ENCODE measurements at places on chromosomes 6 and 20.

- no peak for DNase-seq
These were observed 120.1 kb downstream of the LRFN2 start for GRCh38 chr6:40466986-40467539.

GRCh38 chr6:2960935-2961334 lies 10.4 kb downstream of the SERPINB6 start:
- DNase-seq, result no peak

DNA sequence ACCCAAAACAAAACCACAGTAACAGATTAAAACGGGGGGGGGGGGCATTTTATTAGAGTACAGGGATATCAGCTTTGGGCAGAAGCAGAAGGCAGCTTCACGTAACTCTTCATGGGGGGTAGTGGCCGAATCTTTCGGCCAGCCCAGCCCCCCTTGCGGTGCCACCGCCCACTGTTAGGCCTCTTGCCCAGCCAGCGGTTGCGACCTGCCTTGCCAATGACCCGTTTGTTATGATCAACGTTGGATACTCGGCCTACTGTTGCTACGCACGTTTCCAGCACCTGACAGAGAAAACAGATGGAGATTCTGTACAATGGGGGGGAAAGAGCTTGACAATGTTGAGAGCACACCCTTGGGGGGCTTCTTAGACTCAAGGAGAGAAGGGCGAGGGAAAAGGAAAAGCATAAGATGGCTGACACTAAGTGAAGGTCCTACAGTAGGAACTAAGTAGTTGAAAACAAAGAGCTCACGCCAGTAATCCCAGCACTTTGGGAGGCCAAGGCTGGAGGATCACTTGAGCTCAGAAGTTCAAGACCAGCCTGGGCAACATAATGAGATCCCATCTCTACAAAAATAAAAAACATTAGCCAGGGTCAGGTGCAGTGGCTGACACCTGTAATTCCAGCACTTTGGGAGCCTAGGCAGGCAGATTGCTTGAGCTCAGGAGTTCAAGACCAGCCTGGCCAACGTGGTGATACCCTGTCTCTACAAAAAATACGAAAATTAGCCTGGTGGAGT lies 724 bp upstream of the CUL7 start:
- DNase-seq, result no peak

- no peak for DNase-seq
These were observed 206.7 kb downstream of the CENPW start for GRCh38 chr6:126546541-126547120.

GRCh38 chr6:99064834-99065233 lies 117.1 kb upstream of the FBXL4 start:
- no peak for DNase-seq

- DNase-seq, result no peak
These were observed 228.4 kb downstream of the LAMA2 start for GRCh38 chr6:129111346-129111745.

DNA sequence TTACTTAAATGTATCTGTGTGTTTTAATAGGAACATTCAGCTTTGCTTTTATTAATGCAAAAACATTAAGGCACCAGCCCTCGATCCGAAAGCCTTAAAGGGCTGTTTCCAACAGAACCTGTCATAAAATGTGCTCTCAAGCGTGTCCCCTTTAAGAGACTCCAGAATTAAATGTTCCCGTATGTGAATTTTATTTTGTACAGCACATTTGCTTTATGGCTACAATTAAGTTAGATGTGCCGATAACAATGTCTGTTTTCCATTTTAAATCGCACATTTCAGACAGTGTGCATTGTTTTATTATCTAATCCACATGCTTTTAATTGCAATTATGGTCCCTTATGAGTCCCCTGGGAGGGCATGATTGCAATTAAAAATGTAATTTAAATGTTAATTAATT lies 198.9 kb downstream of the TSHZ2 start:
- DNase-seq, result no peak

- DNase-seq, result no peak
These were observed 29.4 kb upstream of the ZNF831 start for GRCh38 chr20:59134182-59134581.

GRCh38 chr6:53524455-53524815 lies 20.5 kb downstream of the GCLC start:
- DNase-seq, result no peak

DNA sequence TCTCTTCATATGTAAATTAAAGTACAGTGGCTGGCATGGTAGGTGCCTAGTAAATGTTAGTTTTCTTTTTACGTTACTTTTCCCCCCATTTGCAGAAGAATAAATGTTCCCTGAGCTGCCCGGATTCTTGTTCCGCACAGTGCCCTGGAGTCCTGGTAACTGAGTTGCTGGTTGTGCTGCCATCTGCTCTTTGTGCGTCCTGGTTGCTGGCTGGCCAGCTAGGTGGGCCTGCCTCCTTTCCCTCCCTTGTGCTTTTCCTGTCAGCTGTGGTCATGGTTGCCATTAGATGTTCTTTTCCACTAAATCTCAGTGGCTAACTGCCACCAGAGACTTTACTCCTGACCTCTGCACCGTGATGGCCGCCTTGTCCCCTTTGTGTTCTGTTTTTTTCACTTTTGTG lies 28.6 kb downstream of the CEP43 start:
- no peak for DNase-seq

- DNase-seq, result no peak
These were observed 796 bp upstream of the TUBB start for GRCh38 chr6:30719356-30719755.

GRCh38 chr6:121335087-121336008 lies 1.1 kb upstream of the TBC1D32 start:
- no peak for DNase-seq

GRCh38 chr6:46376562-46377061 lies 114.6 kb downstream of the RCAN2 start:
- DNase-seq, result no peak

- DNase-seq, result no peak
These were observed 120.2 kb upstream of the CLDN20 start for GRCh38 chr6:155143578-155144106.

GRCh38 chr6:98833307-98834059 lies 891 bp upstream of the POU3F2 start:
- peak; percentile 16 for DNase-seq

DNA sequence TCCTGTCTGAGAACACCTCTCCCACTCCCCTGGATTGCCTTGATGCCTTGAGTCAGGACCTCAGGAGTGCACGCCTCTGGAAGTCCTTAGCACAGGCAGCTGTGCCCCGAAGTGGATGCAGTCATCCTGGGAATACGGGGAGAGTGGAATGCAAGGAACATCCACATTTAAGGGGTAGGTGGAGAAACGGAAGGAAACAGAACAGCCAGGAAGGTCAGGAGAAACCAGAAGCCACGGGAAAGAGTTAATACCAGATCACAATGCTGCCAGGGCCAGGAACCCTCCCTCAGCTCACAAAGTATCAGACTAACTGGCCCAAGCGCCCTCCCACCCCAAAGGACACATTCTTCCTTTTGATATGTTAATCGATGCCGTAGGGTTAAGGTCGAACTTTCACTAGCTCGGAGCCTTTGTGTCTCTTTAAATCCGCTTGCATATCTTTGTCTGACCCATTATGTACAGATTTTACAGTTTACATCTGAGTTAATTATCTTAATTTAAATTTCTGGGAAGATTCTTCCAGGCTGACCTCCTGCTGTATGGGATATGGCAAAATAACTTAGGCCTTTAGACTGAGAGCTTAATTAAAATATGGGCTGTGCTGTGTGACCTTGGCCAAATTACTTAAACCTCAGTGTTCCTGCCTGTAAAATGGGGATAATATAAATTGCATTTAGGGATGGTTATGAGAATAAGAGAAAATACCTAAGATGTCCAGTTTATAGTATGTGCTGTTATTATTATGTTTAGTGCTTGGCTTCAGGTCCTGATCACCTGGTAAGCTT lies 24.0 kb upstream of the CCND3 start:
- DNase-seq, result no peak

GRCh38 chr6:6639572-6639971 lies 51.1 kb downstream of the LY86 start:
- no peak for DNase-seq

DNA sequence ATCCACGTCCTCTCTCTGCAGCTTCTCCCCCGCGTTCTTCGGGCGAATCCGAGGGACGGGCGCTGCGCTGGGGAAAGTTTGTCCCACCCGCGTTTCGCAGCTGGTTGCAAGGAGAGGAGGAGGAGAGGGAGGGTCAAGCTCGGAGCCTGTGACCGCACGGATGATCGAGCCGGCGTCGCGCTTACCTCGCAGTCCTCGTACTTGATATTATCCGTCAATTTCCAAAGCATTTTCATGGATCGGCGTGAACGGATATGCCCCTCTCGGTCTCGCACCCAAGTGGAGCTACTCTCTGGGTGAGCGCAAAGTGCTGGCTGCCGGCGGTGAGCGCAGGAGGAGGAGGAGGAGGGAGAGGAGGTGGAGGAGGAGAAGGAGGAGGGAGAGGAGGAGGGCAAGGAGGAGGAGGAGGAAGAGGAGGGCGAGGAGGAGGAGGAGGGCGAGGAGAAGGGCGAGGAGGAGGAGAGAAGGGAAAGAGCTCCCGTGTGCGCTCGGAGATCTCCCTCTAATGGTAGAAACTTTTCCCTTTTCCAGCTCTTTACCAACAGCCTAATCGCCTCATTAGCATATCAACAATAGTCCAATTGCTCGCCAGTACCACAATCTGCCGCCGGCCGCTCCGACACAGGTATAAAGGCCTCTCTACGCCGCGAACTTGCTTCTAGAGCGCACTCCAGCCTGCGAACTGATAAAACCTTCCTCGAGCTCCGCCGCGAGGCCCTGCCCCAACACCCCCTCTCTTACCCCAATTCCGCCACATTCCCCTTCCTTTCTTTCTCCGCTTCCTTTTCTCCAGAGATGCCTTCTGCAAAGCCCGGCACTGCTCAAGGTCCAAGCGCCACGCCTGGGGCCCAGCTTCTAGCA lies at the start of gene TFAP2A:
Gene TFAP2A, minus strand, starts transcription at position 319 of the 861 bp plus-strand sequence. Its CDS starts 83 bp downstream, at position 236.
- no peak for DNase-seq

DNA sequence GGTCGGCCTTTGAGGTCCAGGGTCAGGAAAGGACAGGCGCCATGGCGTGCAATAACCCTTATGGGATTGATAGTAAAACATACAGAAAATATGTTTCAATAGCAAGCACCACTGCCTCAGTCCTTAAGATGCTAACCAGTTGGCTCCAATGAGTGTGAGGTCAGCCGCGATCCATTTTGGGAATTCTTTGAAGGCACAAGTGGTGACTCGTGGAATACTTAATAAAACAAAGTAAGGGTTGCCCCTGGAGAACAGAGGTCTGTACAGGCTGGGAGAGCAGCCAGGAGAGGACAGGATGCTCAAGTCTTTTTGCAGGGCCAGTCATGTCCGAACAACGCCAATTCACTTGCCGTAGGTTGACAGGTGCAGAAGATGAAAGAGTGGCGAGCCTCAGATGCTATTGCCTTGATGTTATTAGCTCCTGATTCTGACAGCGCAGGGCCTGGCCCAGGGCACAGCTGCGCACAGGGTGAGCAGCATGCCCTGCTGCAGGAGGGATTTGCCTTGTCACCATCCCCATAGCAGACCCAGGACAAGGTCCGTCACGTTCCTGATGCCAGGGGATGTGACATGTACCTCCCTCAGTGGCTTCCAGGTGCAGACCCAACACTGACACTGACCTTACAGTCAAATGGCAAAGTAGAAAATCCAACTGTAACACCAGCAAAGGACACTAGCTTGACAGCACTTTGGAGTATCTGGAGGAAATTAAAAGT lies 21.8 kb downstream of the SYNDIG1 start:
- no peak for DNase-seq

DNA sequence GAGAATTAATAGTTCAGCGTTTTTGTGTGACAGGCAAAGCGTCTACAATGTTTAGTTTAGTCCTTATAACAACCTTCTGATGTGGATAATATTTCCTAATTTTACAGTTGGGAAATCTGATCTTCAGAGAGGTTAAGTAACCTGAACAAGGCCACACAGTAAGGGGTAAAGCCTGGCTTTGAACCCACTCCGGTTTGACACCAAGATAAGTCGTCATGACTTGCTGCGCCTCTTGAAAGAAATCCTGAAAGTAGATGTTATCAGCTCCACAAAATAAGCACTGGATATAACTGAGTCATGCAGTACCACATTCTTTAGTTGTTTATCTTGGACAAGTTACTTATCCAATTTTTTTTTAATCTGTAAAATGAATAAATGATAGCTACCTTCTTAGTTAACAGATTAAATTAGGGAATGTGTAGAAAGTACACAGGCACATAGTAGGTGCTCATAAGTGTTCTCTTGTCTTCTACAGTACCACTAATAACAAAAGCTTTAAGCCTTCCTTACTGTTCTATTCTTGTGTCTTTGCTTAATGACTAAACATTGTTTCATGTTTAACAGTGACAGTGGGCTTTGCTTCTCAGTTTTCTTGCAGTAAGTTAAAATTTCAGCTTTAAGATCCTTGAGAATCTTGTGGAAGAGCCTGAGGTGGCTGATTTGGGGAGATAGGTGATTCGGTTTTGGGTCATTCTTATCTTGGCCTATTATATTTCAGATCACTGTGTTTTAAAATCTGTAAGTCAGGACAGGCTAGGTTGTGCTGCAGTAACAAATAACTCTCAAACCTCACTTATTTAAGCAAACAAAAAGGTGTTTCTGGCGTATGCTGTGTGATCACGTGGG lies 2.1 kb downstream of the HIVEP1 start:
- DNase-seq, result no peak

DNA sequence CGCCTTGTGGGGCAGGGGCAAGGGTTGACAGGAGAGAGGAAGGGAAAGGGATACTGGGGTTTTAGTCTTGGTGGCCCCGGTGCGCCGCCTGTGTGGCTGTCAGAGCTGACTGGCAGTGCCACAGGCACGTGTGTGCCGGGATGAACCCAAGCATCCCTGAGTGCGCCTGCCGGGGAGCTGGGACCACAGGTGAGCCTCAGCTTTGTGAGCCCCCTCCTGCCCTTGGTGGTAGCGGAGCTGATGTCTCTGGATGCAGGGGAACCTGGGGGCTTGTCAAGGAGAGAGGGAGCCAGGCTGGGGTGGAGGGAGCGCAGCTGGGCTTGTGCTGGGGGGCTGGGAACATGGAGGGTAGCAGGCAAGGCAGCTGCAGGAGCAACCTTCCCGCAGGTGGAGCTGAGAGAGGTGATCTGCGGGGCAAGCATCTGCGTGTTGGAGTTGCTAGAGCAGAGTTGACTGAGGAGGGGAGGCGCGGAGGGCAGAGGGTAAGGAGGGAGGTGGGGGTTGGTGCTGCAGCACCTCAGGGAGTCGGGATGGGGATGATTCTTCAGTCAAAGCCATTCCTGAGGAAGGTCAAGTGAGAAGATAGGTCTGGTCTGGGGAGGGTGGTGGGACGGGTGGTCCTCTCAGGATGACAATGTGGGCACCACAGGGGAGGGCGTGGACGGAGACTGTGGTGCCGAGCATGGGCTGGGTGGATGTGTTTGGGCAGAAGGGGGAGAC lies 28.1 kb downstream of the PYGB start:
- DNase-seq, result no peak
